ENCODE measurements at places on chromosomes 12 and 14.
A peak's percentile ranks its signal among the peaks of the same experiment; 100 is the strongest.

- DNase-seq: no peak
Observed at GRCh38 chr12:52691076-52691840, 11.1 kb upstream of the KRT1 start.

- DNase-seq: no peak
Observed at GRCh38 chr12:45291518-45291917, 75.6 kb downstream of the ANO6 start.

GRCh38 chr14:24392325-24393091 is 6.3 kb upstream of the NYNRIN start:
- peak; percentile 80 for DNase-seq

DNA sequence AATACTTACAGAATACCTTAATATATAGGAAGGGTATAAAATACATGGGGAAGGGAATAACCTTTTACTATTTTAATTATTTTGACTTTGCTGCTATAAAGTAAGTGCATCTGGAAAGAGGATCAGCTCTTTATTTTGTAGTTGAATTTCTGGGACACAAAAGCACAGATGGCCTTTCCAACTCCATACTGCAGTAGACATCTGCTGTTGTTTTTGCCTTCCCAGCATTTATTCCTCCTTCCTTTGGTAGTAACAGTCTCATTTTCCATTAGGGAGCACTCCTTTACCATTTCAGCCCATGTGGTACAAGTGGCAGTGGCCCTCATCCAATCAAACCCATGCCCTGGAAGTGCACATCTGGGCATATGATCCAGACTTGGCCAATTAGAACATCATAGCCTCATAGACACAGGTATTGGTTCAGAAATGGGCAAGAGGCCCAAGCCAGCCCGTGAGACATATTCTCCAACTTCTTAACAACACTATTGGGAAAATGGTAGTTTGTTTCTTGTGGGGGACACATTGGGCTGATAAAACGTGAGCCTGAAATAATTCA is 64.8 kb upstream of the YARS2 start:
- DNase-seq: no peak

GRCh38 chr12:34208331-34209258 is 186.3 kb downstream of the ALG10 start:
- DNase-seq: no peak
